ENCODE measurements at places on chromosomes 5 and 9.
A peak's percentile ranks its signal among the peaks of the same experiment; 100 is the strongest.

- H3K27ac ChIP-seq = no peak overlapping the region
- H3K4me3 ChIP-seq = no peak overlapping the region
- no peaks in the 10 kb centered on the region for H3K27me3 ChIP-seq
- H3K4me1 ChIP-seq = no peaks in the 10 kb centered on the region
- H3K36me3 ChIP-seq = no peaks in the 10 kb centered on the region
These were observed 212.4 kb downstream of the TRIM32 start for GRCh38 chr9:116899337-116900006.

GRCh38 chr5:155128786-155129512 lies 115.4 kb downstream of the KIF4B start:
- no peak overlapping the region for H3K4me3 ChIP-seq
- H3K4me1 ChIP-seq = peaks cover 9% of the 10 kb centered on the region
- DNase-seq = no peak
- no peak overlapping the region for H3K27ac ChIP-seq
- H3K36me3 ChIP-seq = no peaks in the 10 kb centered on the region
- H3K27me3 ChIP-seq = no peaks in the 10 kb centered on the region

- no peak for DNase-seq
- no peaks in the 10 kb centered on the region for H3K4me1 ChIP-seq
- no peak overlapping the region for H3K4me3 ChIP-seq
These were observed 687.9 kb upstream of the RGMB start for GRCh38 chr5:98085593-98085992.

GRCh38 chr9:134165357-134166315 lies 1.3 kb upstream of the RNU6ATAC start:
- DNase-seq = no peak
- H3K27me3 ChIP-seq = no peaks in the 10 kb centered on the region
- no peaks in the 10 kb centered on the region for H3K36me3 ChIP-seq
- no peak overlapping the region for H3K4me3 ChIP-seq

- H3K4me3 ChIP-seq = no peak overlapping the region
- DNase-seq = no peak
- no peaks in the 10 kb centered on the region for H3K27me3 ChIP-seq
- H3K36me3 ChIP-seq = no peaks in the 10 kb centered on the region
- H3K27ac ChIP-seq = peak overlapping the region; percentile 21
These were observed 26.8 kb upstream of the DUSP1 start for GRCh38 chr5:172797771-172798191.

DNA sequence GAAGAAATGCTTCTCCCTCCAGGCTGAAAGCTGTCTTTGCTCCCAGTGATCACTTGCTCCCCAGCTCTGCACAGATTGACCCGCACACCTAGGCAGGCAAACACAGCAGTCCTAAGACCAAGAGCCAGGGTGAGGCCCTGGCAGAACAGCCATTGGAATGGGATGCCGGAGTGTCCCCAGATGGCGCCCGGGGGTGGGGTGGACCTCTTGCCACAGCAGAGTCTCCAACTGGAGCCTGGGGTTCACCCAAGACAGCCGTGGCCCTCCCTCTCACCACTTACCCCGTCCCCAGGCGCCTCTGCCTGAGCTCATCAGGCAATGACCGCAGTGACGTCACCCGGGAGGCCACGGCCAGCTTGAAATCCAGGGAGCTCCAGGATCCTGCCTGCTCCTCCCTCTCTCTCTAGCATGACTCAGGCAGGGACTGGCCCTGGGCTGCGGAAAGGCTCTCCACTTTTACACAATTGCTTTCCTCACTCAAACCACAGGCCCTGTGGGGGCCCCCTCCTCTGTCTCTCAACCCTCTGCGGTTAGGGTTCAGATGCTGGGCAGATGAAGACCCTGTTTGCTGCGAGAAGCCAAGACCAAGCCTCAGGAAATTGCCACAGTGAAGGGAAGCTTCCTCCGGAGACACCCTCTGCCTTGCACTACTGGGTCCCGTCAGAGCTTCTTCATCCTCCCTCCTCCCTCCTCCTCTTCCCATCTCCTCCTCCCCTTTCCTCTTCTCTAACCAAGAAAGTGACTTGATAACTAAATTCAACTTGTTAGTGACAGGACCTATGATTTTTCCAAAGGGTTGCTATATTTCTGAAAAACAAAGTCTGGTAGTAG lies 24.3 kb upstream of the PTGES start:
- peak; percentile 98 for DNase-seq
- no peaks in the 10 kb centered on the region for H3K27me3 ChIP-seq
- no peak overlapping the region for H3K4me3 ChIP-seq
- peaks cover 23% of the 10 kb centered on the region for H3K4me1 ChIP-seq

Data from muscle of leg (tissue), 16 donors.